Testis (tissue), 5 donors: ENCODE measurements at places on chromosomes 12 and 14.

DNA sequence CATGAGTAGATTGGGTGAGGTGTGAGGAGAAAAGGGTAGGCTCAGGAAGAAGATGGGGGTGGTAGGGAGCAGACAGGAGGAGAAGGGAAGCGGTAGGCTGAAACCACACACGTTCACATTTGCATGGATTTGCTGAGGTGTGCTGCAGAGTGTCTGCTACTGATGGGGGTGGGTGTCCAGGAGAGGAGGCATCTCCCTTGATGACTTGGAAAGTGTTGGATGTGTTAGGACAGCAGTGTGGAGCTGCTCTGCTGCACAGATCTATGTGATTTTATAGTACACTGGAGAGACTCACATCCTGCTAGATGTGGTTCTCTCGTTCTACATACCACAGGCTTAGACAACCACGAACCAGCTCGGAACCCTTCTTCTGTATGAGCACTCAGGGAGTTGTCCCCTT, 9.3 kb downstream of the ZFHX2 start:
- H3K36me3 ChIP-seq: no peaks in the 10 kb centered on the region
- DNase-seq: no peak
- no peaks in the 10 kb centered on the region for H3K4me1 ChIP-seq
- H3K27me3 ChIP-seq: no peaks in the 10 kb centered on the region
- H3K27ac ChIP-seq: no peak overlapping the region

GRCh38 chr12:91722072-91722471, 423.6 kb downstream of the BTG1 start:
- H3K4me3 ChIP-seq: no peak overlapping the region
- DNase-seq: no peak
- no peaks in the 10 kb centered on the region for H3K36me3 ChIP-seq
- no peaks in the 10 kb centered on the region for H3K27me3 ChIP-seq
- no peak overlapping the region for H3K27ac ChIP-seq

DNA sequence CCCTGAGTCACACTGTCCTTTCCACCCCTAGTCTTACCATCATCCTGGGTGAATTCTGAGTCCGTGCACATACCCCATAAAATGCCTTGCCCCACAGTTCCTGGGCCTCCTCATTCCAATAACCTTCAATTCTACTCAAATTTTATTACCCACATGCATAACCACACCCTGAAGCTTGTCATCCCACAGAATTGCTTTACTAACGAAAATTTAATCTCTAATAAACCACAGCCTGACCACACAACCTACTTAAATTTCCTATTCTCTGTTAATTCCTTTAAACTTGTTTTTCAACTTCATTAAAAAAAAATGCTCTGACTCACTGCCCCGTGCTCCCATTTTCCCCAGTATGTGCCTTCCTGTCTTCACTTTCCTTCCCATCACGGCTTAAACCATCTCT, 205.9 kb downstream of the PHLDA1 start:
- H3K36me3 ChIP-seq: no peaks in the 10 kb centered on the region
- no peak for DNase-seq
- H3K4me1 ChIP-seq: no peaks in the 10 kb centered on the region
- no peak overlapping the region for H3K4me3 ChIP-seq
- H3K27me3 ChIP-seq: no peaks in the 10 kb centered on the region
- no peak overlapping the region for H3K27ac ChIP-seq

DNA sequence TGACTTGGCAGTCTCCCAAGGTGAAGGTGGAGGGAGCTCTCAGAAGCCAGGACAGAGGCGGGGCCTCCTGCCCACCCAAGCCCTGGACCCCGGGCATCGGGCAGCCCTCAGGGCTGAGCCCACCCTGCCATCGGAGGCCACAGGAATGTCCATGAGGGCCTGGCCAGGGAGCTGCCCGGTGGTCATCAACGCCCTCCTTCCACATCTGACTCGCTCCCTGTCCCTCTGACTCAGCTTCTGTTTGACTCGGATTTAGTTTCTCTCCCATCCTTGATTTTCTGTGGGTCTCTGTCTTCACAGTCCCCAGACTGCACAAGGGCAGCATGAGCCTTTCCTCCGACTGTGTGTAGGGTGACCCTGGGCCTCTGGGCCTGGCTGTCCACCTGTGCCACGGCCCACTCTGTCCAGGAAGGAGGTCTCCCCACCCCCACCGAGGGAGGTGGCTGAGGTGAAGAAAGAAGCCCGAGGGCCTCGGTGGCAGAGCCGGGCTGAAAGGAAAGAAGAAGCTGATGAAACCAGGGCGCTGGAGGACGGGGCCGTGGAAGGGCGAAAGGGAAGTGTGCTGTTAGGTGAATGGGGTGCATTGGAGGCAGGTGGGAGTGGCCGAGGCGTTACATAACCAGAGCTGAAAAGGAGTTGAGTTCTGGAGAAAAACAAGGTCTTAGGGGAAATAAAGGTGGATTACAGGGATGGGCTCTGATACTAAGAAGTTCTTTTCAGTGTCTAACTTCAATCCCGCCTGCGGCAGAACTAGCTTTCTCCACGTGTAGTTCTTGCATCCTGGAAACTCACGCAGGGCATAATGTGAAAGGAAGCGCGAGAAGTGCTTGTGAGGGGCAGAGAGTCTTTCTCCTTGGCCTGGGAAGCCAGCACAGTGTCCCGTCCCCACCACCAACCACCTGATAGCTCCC, 16.7 kb upstream of the TMEM106C start:
- no peaks in the 10 kb centered on the region for H3K36me3 ChIP-seq
- no peak overlapping the region for H3K27ac ChIP-seq
- H3K4me1 ChIP-seq: peaks cover 7% of the 10 kb centered on the region
- no peak overlapping the region for H3K4me3 ChIP-seq
